ENCODE measurements at places on chromosomes 11 and 22.

- no peak for DNase-seq
Measured at GRCh38 chr11:65058012-65058411, 341 bp downstream of the NAALADL1 start.

DNA sequence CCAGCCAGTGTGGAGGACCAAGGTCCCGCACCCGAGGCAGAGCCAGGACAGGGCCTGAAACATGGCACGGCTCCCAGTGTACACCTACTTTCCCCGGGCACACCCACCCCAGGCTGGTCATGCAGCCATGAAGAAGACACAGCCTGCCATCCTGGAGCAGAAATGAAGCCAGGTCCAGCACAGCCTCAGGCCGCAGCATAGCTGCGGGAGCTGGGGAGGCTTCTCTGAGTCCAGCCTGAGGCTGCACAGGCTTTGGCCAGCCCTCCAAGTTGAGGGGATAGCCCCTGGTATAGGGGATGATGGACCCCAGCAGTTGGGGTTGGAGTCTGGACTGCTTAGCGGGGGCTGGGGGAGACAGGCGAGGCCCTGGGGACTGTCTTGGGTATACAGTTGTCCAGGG is 2.9 kb upstream of the HDAC10 start:
- no peak for DNase-seq

- DNase-seq: no peak
Measured at GRCh38 chr22:26684168-26684567, 26.8 kb downstream of the MIAT start.

GRCh38 chr11:86983021-86983488 is 27.9 kb upstream of the FZD4 start:
- no peak for DNase-seq

- no peak for DNase-seq
Measured at GRCh38 chr11:126886085-126886484, 114.5 kb downstream of the KIRREL3 start.

GRCh38 chr11:20937826-20938225 is 268.4 kb downstream of the NELL1 start:
- DNase-seq: no peak

GRCh38 chr22:46263216-46263590 is at the start of gene PKDREJ:
Gene PKDREJ, minus strand, starts transcription at chr22:46263343. Its CDS starts 21 bp downstream, at chr22:46263322.
- DNase-seq: no peak

DNA sequence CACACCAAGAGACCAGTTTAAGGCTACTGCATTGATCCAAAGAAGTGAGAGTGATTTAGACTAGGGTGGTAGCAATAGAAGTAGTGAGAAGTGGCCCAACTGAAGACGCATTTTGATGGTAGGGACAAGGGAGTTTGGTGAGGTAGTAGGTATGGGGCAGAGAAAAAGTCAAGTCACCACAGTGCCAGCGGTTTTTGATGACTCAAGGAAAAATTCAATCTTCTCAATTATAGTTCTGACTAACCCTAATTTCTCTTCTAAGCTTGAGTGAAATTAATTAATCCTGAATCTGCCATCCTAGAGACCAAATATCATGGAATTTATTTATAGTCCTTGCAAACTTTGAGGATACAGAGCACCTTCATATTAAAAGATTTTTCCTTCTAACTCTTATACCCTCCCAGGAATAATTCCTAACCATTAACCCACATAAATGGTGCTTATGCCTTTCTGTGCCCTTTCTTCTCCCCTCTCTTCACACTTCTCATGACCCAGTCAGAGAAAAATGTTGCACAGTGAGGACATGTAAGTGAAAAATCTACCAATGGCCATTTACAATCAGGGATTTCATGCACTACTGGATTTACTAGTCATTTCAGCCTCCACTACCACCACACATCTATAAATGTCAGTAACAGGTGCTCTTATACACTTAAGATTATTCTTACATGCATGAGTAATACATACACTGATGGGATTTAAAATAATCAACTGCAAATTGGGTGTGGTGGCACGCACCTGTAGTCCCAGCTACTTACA is 45.9 kb upstream of the ARHGAP32 start:
- no peak for DNase-seq

DNA sequence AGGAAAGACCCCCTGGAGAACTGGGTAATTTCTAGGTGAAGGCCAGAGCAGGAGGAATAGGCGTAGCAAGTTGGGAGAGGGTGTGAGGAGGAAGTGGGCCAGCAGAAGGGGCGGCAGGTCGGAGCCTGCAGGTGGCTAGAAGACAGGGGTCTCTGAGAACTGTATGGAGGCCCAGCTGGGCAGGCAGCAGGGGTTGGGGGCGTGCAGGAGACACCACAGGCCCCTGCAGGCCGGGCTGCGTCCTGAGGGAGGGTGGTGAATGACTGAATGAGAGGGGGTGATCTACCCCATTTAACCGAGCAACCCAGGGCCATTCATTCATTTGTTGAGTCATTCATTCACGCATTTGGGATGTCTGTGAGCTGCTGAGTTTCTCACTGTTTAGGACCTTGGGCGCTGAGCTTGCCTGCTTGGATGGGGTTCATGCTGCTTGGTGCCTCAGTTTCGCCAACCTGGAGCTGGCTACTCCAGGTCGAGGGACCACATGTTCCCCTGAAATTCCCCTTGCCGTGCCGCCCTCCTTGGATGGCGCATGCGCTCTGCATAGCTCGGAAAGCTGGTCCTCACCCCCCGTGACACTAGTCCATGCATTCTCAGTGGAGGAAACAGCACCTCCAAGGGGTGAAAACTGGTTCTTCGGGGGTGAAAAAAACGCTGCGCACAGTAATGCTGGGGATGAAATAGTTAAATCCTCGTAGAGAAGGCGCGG is 15.6 kb downstream of the MPPED1 start:
- DNase-seq: no peak

DNA sequence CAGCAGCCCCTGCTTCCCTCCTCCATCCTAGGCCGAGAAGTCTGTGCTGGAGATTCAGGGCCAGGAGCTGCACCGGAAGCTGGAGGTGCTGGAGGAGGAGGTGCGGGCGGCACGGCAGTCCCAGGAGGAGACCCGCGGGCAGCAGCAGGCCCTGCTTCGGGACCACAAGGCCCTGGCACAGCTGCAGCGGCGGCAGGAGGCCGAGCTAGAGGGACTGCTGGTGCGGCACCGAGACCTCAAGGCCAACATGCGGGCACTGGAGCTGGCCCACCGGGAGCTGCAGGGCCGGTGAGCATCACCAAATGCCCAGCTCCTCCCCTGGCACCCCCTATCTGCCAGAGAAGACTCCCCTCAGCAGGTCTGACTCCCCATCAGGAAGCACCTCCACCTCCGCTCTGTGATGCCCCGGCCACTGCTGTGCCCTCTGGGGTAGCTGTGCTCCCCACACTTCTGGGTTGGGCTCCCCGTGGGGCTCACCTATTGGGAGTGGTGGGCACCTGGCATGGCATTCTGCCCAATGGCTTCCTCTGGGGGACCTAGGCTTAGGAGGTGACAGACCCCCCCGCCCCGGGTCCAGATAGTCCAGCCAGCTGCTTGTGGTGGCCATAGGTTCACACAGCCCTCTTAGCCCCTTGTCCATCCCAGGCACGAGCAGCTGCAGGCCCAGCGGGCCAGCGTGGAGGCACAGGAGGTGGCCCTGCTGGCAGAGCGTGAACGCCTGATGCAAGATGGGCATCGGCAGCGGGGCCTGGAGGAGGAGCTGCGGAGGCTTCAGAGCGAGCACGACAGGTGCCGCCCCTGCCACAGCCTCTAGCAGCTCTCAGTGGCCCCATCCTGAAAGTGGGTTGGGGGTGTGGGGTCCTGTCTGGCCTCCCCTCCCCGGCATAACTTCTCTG is 6.6 kb upstream of the RPS6KA4 start:
- no peak for DNase-seq

GRCh38 chr22:49992921-49993648 is 19.5 kb downstream of the IL17REL start:
- DNase-seq: peak; percentile 61

DNA sequence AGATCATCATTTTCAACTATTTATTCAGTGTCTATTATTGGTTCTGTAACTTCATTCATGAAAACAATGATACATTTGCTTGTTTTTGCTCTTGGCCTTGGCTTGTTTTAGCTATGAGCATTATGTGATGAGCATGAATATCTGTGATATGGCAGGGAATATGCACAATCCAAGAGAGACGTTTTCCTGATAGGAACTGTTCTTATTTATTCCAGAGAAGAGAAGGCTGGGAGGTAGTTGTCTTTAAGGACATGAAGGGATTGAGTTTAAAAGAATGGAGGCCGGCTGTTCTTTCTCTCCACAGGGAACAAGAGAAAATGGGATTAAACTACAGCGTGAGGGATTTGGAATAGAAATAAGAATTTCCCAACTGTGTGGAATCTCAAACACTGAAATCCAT is 30.3 kb downstream of the BLID start:
- no peak for DNase-seq

GRCh38 chr11:34243600-34244464 is 114.0 kb downstream of the ABTB2 start:
- DNase-seq: no peak

- DNase-seq: no peak
Measured at GRCh38 chr11:118921121-118921928, 4.4 kb downstream of the BCL9L start.

DNA sequence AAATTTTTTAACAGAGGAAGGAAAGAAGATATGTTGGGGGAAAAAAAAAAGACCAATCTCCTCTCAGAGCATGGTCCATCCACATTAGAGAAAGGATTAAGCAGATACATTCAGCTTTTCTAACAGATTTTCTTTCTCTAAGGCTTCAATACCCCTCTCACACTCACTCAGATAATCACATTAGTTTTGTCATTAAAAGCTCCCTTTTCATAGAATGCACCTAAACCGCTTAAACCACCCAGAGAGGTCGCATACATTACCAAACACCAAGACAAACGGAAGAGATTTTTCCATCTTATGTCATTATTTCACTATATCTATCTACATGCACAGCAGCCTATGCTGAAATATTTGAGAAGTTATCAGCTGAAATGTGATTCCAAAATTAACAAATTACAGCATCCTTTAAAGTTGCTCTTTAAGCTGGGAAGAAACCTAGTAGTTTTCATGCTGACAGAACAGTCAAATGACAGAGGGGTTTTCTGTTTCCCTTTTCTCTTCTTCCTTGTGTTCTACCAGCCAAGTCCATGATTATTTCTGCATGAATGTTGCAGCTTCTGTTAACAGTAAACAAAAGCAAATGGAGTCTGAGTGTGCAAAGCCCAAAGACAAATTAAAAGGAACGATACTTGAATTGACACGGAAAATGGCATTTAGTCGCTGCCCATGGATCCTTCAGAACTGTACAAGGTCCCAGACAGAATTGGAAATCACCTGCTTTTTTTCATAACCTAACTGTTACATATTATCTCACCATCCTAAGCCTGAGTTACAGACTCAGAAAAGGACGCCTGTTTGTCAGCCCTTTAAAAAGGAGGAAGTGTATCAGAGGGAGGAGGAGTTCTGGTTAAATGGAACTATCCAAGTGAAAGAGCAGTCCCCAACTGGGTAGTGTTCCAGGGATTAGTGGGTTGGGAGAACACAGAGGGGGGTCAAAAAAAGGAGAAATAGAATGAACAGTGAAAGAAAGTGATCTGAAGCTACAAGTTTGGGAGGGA is 54.6 kb downstream of the PRCP start:
- no peak for DNase-seq

DNA sequence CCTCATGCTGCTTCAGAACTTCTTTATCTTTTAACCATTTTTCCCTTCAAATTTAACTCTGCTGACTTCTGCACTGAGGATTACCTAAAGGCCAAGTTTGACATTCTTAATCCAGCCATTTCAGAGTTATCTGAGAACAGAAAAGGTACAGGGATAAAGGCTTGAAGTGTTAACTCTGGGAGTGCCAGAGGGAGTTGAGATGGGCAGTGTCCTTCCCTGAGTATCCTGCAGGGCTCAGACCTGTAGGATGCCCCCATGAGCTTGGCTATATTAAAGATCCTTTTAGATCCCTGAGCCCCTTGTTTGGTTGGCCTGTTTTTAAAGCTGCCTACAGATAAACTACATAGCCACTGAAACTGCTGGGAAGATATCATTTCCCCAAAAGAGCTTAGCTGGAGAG is 268.4 kb upstream of the KIRREL3 start:
- DNase-seq: no peak

DNA sequence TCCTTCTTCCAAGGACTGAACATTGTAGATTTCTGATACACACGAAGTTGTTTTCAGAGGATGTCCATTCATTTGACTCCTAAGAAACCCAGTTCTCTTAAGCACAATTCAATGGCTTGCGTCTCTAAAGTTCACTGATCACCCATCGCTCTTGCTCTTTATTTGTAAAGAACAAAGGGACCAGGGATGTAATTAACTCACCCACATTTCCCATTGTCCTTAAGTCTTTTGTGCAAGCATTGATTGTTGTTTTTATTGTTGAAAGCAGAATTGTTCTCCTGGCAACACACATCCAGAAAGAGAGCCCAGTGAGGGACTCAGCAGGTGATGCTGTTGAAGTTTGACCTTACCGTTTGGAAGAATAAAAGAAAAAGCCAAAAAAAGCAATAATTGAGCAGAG is 59.2 kb downstream of the SPON1 start:
- no peak for DNase-seq

DNA sequence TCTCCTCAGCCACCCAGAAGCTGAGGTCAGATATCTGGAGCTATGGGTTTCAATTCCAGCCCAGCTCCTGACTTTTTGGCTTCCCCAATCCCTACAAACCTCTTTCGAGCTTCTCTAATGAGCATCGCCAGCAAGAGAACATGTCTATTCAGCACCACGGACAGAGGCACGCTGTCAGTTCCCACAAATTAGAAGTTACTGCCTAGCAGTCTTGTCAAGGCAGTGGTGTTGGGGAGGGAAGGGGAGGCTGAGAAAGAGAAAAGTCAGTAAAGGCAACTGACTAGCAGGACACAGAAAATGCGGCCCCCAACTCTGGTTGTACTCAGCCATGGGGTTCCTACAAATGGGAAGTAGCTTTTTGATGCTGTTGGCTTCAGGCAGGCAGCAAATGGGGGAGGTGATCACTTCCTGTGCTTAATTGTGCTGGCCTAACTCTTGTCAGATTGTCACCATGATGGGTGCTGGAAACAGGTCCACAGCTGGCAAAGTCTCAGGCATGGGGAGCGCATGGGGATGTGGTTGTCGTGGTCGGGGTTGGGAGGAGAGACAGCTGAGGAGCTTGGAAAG is 205.9 kb downstream of the ST3GAL4 start:
- no peak for DNase-seq

- DNase-seq: no peak
Measured at GRCh38 chr11:122853971-122854446, 15.7 kb downstream of the CRTAM start.

GRCh38 chr11:109507331-109507730 is 85.3 kb downstream of the C11orf87 start:
- DNase-seq: no peak

DNA sequence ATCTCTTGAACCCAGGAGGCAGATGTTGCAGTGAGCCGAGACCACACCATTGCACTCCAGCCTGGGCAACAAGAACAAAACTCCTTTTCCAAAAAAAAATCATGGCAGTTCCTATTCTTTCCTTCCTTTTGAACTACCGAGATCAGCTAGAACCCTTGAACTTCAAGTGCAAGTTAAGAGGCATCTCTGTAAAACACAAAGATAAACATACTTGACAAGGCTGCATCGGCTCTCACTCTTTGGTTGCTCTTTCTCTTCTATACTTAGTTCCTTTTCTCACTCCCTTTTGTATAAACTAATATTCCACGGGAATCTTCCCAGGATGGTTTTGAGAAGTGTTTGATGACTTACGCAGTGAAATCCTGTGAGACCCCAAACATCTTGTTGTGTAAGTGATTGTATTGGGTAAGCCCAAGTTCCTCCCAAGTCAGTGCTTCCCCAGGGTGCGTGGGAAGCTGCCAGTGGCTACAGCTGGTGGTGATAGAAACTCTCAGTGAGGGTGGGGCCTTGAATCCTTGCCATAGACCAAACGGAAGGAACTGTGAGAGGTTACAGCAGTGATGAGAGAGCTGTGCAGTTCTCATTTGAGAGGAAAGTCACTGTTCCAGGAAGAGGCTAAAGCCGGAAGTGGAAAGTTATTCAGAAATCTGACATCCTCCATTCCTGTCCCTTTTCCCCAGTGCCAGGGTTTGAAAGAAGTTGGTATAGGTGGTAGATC is 24.1 kb upstream of the CDC42EP2 start:
- DNase-seq: no peak

All from stimulated activated CD8-positive, alpha-beta memory T cell treated with anti-CD3 and anti-CD28 coated beads, Interleukin-12 subunit alpha, Interleukin-12 subunit beta, amount 100 ng/mL, for 4 hours (primary cell).